ENCODE measurements at places on chromosomes 4 and X.

- no peak for DNase-seq
Measured at GRCh38 chr4:96093563-96093962, 253.7 kb downstream of the PDHA2 start.

- no peak for DNase-seq
Measured at GRCh38 chr4:152225680-152226079, 310.2 kb downstream of the FBXW7 start.

DNA sequence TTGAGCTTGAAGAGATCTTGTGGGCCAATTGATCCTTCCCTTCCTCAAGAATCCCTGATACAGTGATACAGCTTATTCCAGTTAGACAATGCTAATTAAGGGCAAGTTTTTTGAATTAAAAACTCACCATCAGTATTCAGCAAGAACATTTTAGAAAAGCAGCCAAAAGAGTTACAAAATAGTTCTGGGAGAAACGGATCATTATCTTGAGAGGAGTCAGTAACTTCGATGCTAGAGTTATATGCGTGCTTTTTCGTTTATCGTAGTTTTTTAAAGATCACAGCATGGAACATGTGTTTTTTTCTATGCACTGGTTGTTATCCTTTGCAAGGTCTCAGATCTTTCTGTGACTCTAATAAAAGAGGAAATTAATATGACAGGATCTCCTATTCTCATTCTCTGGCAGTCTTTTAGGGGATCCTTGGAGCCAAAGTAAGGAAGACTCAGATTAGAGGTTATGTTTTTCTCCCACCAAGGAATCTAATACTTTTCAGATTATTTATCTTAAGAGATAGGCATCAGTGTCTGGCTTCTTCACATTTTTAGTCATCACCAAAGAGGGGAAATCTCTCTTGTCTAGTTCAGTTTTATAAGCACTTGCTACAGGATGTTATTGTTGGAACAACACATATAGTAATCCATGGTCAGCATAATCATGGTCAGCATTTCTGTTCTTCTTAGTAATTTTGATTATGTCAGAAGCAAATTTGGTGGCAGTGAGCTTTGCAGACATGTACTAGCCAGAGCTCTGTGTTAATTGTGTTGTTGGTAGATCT, 109.7 kb downstream of the PDLIM5 start:
- no peak for DNase-seq

- no peak for DNase-seq
Measured at GRCh38 chr4:152663203-152664066, 16.4 kb downstream of the TMEM154 start.

GRCh38 chr4:73945674-73946449, 36.0 kb downstream of the PF4 start:
- no peak for DNase-seq

DNA sequence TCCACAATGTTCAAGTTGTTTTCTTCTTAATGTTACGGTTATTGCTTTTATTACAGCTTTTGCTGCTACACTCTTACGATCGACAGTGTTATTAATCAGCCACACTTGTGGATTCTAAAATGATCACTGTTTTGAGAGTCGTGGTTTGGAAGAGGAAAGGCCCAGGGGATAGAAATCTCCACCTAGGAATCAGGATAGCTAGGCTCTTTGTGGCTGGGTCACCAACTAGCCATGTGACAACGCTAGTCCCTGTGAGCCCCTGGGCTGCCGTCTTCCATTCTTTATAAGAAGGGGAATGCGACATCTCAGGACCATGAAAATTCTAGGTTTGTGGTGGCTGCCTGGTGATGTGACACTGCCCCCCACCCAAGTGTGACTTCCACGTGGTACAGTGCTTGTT, 380 bp downstream of the SLC34A2 start:
- DNase-seq, result no peak

- DNase-seq, result no peak
Measured at GRCh38 chr4:123077330-123077729, 154.9 kb upstream of the NUDT6 start.

DNA sequence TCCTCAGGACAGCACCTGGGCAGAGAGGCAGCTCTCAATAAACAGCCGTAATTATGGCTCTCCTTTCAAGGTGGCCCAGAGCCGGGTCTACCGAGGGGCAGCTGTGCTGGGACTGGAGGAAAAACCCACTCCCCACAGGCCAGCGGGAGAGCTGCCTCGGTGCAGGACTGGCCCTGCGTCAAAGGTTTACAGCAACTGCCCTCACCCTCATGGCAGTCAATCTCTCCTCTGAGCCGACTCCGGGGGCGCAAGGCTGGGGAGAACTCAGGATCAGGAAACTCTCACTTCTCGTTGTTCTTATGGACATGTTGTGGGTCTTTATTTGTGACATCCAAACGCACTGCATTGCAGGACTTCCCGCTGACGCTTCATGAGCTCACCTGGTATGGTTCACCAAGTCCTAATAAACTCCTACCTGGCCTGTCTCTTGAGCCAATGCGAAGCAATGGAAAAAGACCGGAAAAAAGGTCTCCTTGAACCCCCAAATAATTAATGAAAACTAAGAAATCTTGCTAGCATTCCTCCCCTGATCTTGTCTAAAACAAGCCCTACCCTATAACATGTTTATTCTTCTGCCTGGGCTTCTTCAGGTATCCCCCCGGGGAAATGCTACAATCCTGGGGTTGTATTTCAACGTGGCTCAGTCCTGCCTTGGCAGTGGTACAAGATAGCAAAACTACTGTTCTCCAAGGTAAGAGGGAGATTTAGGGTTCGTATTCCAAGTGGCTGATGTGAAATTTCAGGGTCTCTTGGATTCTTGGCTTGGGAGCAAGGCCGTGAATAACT, 50.1 kb upstream of the CDKN2AIP start:
- no peak for DNase-seq

DNA sequence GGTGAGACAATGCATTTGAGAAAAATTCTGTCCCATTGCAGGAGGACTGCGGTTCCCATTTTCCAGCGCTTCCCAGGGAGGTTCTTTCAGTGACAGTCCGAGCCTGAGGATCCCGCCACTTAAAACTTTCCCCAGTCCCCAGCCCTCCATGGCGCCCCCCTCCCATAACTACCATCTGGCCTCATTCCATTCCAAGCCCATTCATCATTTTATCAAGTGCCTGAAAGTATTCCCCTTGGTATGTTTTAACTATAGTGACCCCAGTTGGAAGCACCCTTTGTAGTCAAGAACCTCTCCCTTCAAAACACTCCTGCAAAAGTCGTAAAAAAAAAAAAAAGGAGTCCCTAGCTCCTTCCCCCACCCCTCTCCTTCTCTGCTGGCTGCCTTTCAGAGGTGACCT, 1.2 kb downstream of the RASL11B start:
- no peak for DNase-seq

DNA sequence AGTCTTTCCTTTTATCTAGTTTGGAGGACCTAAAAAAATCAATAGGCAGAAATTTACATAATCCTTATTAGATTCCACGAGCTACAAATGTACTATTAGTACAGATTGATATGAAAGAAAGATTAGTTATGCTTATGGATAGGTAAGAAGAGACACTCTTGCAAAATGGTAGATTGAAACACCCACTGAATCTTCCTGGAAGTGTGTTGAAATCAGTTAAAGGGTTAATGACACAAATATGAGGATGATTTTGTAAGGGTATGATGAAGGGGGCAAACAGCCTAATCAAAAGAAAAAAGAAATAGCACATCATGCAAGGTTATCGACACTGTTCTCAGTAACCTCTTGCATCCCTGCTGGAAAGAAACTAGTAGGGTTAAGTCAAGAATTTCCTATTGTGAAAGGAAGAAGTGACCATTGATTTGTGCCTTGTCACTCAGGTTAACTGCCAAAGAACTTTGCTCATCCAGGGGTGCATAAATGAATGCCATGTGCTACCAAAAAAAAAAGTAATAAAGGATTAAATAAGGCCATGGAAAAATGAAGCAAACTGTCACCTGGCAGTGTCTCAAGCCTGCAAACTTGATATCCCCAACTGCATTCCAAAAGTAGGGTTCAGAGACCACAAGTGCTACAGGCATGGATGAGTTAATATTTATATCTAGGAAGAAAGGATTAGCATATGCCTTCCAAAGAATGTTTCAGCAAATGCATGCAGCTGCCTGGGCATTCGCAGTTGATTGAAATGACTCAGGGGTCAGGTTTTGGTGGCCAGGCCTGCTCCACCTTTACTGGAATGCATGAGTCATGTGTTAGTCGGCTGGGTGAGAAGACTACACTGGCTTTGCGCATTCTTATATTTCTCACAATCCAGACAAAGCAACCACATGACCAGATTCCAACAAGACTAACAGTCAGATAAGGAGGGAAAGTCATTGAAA, 78.3 kb upstream of the ATXN3L start:
- DNase-seq, result peak; percentile 41

GRCh38 chr4:111501946-111502345, 643.3 kb upstream of the FAM241A start:
- no peak for DNase-seq

DNA sequence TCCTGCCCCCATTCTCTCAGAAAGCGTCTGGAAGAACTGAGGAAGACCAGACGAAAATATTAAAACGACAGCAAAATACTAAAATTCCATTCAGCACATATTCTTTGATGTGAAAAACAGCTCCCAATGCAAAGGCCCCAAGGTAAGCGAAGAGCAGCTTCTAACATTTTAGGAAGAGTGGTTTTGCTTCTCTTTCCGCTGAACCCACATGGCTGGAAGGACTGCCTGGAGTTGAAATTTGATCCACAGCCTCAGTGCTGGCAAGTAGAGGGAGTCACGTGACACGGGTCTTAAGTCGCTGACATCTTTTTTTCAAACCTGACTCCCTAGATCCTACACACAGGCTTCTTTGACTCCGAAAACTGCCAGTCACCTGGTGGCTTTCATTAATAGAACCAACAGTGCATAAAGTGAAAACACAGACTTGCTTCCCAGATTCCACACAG, at the start of gene FAM13A:
Gene FAM13A, minus strand, starts transcription at position 233 of the 446 bp plus-strand sequence. Its CDS starts 221 bp downstream, at position 12.
- DNase-seq, result peak; percentile 72

DNA sequence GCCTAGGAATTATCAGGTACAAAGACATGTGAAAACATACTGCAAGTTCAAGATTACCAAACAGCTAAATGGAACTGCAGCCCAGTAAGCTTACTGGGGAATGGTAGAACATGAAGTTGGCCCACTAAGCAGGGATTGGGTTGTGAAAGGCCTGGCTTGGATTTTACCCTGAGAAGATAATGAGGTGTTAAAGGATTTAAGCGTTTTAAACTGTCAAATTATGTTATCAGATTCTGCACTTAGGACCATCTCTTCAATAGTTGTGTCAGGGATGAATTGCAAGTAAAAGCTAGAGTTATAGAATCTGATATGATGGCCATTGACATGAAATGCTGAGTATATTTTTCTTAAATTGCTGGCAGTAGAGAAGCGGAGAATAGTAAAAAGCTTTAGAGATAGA, 225.7 kb downstream of the GRID2 start:
- DNase-seq, result no peak

DNA sequence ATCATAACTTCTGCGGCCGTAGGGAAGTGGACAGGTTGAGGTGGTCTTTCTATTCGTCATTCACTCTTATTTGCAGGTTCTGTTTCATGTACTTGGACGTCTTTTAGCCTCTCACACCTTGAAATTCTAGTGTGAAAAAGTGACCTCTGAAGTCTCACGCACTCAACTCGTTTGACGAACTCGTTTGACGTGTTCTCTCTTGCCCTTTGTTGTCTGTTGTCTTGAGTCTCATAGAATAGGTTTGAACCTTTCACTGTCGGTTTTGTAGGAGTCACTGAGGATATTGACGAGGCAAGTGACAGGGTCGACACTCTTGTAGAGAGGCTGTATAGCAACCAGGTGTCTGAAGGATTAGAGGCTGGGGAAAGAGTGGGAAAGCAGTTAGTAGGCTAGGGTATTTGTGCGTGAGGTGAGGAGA, 1.1 kb upstream of the PGRMC2 start:
- DNase-seq, result peak; percentile 30

DNA sequence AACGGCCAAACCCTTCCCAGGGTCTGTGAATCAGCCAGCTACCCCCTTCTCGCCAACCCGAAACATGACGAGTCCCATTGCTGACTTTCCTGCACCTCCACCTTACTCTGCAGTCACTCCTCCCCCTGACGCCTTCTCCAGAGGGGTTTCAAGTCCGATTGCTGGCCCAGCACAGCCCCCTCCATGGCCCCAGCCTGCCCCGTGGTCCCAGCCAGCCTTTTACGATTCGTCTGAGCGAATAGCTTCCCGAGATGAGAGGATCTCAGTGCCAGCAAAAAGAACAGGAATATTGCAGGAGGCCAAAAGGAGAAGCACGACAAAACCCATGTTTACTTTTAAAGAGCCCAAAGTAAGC, 105.1 kb upstream of the MYOZ2 start:
- DNase-seq, result no peak

- DNase-seq, result no peak
Measured at GRCh38 chrX:122422547-122422946, 761.5 kb upstream of the GRIA3 start.

DNA sequence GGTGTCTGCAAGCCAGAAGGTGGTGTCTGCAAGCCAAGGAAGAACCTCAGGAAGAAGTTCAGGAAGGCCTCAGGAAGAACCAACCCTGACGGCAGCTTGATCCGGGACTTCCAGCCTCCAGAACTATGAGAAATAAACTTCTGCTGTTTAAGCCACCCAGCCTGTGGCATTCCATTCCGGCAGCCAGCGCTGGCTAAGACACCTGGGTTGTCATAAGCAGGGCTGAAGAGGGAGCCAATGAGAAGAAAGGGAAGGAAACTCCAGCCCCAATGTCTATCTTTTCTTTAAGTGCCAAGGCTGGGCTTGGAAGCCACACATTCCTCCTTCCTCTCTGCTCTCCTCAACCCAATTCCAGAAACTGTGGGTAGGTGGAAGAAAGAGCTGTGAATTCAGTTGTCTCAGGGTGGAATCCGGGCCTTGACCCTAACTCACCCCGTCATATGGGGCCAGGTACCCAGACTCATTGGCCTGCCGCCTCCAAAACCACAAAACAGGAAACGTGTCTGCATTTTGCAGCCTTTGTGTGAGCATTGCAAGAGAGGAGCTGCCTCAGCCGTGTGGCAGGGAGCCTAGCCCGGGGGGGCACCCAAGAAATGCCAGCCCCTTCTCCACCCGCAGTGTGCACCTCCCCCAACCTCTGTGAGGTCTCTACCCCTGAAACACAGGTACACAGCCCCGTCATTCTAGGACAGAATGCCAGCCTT, 26.8 kb downstream of the CRMP1 start:
- DNase-seq, result no peak

DNA sequence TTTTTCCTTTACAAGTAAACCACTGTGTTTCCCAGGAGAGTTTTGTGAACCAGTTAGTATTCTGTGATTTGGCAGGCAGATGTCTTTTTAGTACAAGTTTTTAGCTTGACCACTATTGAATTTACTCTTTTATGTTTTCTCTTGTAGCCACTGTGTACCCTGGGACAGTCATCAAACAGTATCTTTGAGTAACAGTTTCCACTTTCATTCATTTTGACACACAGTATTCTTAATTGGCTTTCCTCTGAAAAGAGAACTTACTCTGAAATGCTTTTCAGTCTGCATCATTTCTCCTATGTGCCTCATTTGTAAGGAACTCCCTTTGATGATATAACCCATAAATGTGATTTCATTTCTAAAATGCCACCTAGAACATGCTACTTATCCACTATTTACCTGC, 476.5 kb downstream of the PDGFC start:
- DNase-seq, result no peak
